ENCODE measurements at places on chromosomes 4 and X.

DNA sequence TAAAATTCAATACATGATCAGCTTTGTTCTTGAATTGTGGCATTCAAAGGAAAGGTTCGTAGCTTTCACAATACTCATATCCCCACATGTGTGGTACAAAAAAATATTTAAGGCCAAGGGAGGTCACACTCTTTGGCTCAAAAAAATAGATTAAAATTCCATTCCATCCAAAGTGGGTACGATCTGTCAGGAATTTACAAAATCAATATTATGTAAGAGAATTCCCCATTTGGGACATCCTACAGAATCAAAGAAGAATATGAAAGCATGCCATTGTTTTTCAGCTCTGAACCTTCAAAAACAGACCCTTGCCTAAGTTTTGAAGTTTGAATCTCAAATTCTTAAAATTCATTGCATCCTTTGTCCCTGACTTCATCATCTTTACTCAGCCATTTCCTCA is 85.8 kb downstream of the MID1 start:
- DNase-seq, result no peak

- no peak for DNase-seq
These were observed 5.4 kb upstream of the PHOX2B start for GRCh38 chr4:41753942-41754341.

- no peak for DNase-seq
These were observed 960.3 kb downstream of the C4orf33 start for GRCh38 chr4:130056286-130056685.

DNA sequence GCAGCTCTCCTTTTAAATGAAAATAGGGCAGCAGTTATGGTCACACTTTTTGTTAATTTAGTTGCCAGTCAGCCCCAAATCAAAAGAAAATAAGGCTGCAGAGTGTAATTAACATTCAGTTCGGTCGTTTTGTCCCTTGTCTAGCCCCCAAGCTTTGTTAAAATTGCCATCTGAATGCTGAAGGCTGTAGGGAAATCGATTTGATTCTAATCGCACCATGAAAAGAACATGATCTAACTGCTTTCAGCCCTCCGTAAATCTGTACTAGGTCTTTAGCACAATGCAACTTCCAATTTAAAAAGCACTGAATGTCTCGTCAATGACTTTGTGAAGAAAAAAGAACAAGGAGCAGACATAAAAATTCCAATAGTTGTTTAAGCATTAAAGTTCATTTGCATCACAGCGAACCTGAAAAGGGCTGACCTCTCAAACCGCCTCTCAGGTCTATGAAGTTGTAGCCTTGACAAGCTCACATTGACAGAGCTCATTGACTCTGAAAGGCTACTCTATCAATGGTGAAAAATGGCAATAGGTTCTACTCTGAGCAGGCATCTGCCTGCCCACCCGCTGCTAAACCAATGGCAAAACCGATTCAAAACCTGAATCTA is 48.9 kb downstream of the CHIC2 start:
- DNase-seq, result no peak

DNA sequence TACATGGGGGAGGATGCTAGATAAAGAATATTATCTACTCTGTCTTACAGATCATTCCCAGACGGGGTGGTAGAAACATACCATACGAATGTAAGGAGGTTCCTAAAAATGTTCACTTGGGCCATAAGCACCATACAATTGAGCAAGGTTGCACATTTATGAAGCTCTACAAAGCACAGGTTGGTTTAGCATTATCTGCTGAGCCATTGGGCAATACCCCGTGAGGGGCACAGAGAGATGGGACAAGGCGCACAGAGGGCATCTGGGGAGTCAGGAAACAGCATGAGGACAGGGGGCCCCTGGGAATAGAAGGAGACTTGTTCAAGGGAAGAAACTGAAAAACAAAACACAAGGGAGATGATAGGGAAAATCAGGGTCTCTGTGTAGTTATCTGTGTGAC is 305.3 kb downstream of the TRIML1 start:
- DNase-seq, result no peak

DNA sequence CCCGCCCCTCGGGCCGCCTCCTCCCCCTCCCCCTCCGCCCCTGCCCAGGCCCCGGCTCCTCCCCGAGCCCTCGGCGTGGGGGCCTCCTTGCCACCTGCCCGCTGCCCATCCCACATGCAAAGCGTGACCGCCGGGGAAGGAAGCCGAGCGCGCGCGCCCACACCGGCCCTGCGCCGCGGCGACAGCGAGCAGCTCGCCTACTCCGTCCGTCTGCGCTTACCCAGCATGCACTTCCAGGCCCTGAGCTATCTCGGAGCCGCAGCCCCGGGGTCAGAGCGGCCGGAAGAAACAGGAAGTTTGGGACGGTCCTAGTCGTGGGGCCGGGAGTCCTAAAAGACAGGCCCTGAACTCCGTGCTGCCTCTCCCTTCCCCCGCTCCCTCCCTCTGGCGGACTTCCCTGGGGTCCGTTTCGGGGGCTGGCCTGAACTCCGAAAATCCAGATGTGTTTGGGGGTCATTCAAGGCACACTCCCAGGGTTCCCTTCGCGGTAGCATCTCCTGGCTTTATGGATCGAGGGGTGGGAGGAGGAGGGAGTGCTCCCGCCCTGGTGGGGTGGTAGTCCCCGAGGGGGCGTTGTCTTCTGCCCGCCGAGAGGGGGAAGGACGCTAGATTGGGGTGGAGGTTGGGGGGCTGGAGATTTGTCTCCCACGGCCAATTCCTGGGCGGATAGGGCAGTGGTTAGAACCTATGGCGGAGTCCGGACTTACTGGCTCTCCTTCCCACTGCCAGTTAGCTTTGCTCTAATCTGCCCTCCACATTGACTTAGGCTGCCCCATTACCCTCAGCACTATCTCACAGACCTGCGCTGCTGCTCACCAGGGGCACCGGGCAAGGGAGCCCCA is 25.0 kb upstream of the BCORL1 start:
- DNase-seq, result peak; percentile 89

- DNase-seq, result no peak
These were observed 190.6 kb downstream of the CEP135 start for GRCh38 chr4:56139241-56139827.

- no peak for DNase-seq
These were observed 21.9 kb downstream of the TRIML1 start for GRCh38 chr4:188161167-188161566.

- no peak for DNase-seq
These were observed 59.5 kb downstream of the RHOH start for GRCh38 chr4:40256329-40256728.

- peak; percentile 7 for DNase-seq
These were observed 52.8 kb upstream of the ANKRD17 start for GRCh38 chr4:73311428-73311827.

DNA sequence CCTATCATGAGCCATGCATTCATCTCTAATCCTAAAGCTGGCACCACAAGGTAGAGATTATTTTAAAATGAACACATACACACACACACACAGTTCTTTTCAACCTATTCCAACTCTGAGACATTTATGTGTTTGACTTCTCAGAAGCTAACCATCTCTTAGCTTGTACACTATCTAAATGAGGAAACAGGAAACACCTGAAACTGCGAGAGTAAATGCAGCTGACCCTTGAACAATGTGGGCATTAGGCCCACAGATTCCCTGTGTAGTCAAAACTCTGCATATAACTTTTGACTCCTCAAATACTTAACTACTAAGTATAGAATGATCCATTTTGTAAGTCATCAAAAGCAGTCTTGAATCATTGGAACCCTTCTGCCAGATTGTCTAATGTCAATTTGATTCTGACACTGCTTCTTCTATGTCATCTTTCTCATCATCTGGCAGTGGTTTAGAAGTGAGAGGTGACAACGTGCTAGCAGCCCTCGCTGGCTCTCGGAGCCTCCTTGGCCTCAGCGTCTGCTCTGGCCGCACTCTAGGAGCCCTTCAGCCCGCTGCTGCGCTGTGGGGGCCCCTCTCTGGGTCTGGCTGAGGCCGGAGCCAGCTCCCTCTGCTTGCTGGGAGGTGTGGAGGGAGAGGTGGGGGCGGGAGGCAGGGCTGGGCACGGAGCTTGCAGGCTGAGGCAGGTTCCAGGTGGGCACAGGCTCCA is 21.4 kb upstream of the IL15 start:
- peak; percentile 6 for DNase-seq

- no peak for DNase-seq
These were observed 1.8 kb downstream of the PNMA5 start for GRCh38 chrX:152992115-152992514.

GRCh38 chrX:87626996-87627395 is 109.4 kb downstream of the KLHL4 start:
- no peak for DNase-seq

- DNase-seq, result no peak
These were observed 62.1 kb downstream of the RHOXF2B start for GRCh38 chrX:120015145-120016067.

GRCh38 chr4:117417856-117418255 is 332.5 kb upstream of the TRAM1L1 start:
- DNase-seq, result no peak

GRCh38 chr4:136637071-136637777 is 895.1 kb downstream of the PCDH18 start:
- DNase-seq, result peak; percentile 30

GRCh38 chr4:182338746-182339145 is 95.5 kb downstream of the TENM3 start:
- DNase-seq, result no peak

GRCh38 chrX:85004255-85004654 is 578 bp downstream of the APOOL start:
- no peak for DNase-seq

GRCh38 chr4:17511509-17511949 is 361 bp downstream of the QDPR start:
- peak; percentile 79 for DNase-seq

- DNase-seq, result no peak
These were observed 365.5 kb upstream of the BOD1L1 start for GRCh38 chr4:13992975-13993520.

DNA sequence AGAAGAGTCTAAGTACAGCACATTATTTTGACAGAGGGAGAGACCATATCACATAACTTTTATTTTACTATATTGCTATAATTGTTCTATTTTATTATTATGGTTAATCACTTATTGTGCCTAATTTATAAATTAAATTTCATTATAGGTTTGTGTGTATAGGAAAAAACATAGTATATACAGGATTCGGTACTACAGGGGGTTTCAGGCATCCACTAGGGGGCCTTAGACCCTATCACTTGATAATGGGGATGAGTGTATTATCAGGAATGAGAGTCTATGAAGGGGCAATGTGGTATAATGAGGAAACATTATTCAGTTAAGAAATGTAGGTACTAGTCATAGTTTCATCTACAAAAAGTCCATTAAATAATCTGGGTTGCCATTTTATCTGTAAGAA is 833.1 kb downstream of the C4orf33 start:
- no peak for DNase-seq

- DNase-seq, result no peak
These were observed 231.5 kb downstream of the MAML3 start for GRCh38 chr4:139922406-139923024.

DNA sequence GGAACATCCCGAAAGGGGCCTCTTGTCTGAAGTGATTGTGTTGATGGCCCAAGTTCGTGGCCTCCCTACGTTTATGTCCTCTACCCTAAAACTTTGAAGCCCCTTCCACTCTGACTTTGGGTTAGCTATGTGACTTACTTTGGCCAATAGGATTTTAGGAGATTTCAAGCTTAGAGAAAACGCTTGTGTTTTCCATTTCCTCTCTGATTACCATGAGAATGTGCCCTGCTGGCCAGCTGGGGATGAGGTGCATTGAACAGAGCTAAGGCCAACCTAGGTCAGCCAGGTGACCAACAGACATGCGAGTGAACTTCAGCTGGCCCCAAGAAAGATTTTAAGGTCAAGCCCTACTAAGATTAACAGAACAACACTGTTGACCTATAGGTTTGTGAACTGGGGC is 82.4 kb downstream of the SLC2A9 start:
- DNase-seq, result no peak

- DNase-seq, result no peak
These were observed 186.3 kb downstream of the MOSPD2 start for GRCh38 chrX:15059474-15059873.

- DNase-seq, result peak; percentile 44
These were observed 27.3 kb downstream of the CT45A1 start for GRCh38 chrX:135740681-135741149.

DNA sequence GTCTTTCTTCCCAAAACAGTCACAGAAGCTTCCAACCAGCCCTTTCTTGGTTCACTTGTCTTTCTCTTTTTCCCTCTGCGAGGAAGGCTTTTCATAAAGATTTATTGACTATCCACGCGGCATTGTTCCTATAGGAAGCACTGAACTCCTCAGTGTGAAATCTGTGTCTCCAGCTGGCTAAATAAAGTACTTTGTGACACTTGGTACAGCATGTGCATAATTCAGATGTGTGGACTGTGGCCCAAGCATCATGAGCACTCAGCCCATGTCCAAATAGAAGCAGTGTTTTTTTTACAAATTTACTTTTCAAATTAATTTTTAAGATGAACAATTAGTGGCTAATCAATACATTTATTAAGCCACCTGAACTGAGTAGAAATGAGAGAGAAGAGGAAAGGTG is 146.4 kb downstream of the EDA start:
- no peak for DNase-seq

DNA sequence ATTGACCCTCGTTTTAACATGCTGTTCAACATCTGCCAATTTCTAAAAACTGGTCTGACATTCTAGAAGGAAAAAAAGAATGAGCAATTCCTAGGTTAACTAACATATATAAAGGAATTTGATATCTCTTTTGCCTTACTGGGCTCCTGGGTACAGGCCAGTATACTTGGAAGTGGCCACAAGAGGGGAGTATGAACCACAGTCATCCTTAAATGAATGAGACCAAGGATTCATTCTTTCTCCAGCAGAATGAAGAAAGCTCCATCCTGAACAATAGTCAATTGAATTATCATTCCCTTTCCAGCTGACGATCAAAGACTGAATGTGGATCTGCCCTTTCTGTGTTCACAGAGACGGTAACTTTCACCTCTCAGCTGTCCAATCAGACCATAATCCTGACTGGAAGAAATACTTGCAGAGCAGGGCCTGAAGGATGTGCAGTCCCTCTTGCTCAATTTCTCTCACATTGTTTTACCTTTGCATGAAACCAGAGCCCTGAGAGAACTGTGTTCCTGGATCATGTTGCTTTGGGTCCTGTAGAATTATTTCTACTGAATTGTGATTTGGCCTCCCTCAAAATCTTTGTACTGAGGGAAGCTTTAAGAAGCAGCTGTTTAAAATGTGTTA is 14.8 kb upstream of the SPARCL1 start:
- DNase-seq, result peak; percentile 11

- DNase-seq, result no peak
These were observed 25.5 kb downstream of the NELFA start for GRCh38 chr4:1983053-1983845.

DNA sequence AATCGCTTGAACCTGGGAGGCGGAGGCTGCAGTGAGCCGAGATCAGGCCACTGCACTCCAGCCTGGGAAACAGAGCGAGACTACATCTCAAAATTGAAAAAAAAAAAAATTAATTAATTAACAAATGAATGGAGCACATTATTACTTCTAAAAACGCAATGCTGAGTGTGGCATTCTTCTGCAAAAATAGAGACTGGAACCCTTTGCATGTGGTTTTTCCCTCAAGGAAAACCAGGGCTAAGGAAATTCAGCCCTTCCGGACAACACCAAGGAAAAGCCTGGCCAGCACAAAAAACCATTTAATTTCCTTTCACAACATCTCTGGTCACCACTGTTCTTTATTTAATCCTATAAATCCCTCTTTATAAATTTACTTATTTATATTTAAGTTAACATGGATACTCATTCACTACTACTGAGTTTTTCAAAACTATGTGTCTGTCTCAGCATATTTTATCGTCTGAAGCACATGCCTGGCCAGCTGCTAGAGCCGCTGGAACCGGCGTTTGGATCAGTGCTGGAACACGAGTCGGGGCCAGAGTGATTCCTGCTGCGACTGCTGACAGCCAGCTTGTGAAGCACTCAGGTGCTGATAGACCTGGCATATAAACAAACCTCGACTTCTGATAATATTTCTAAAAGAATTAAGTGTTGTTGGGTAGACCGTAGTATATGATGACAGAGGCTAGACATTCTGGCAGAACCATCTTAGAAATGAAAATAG is 84.5 kb upstream of the WWC2 start:
- no peak for DNase-seq

All from GM12865 (cell line).